ENCODE measurements at places on chromosomes 11 and 22.

DNA sequence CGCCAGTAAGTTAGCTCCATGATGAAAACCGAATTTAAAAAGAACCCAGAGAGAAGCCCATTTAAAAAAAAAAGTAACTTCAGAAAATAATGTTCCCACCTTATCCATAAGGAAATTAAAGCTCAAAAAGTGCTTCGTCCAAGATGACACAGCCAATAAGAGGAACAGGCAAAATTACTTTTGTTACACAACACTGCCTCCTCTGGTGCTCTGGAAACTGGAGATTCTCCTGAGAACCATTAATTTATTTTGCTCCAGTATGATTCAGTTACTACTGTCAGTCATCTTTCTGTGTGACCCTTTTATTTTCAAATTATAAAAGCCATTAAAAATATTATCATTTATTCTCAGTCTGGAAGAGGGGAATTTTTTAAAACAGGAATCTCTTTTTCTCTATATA lies 2.0 kb downstream of the IFT27 start:
- DNase-seq, result peak; percentile 23

DNA sequence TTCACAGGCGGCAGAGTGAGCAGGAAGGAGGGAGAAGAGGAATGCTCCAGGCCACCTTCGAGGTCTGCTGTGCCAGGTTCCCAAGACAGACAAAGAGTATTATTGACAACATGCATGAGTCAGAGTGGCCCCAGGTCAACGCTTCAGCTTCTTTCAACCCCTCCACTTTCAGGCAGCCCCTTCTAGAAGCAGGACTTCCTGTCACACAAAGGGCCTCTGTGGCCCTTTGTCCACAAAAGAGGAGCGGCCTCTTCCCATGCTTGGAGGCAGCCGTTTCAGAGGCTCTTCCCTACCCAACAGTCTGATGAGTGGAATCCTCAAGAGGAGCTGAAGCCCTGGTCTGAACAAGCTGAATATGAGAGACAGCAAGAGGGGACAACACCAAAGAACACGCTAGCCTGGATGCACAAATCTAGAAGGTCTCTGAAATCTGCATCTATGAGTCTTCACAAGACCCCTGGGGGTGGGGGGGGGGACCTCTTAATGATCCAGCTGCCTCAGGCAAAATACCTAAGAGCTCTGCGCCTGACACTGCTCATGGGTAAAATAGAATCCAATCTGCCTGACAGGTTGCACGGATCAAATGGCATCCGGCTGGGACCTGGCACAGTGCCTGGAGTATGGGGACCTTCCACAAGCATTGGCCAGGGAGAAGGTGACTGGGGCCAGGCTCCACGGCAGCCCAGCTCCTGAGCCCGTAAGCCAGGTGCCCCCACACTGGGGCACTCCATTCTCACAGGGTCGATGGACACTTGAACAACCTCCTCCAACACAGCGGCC lies 67.5 kb downstream of the PACSIN2 start:
- DNase-seq, result no peak

GRCh38 chr22:47367993-47368945 lies 605.8 kb downstream of the TBC1D22A start:
- DNase-seq, result no peak

GRCh38 chr11:34940026-34940677 lies 23.7 kb downstream of the PDHX start:
- no peak for DNase-seq

- no peak for DNase-seq
Measured at GRCh38 chr22:27877501-27877900, 41.6 kb downstream of the PITPNB start.

DNA sequence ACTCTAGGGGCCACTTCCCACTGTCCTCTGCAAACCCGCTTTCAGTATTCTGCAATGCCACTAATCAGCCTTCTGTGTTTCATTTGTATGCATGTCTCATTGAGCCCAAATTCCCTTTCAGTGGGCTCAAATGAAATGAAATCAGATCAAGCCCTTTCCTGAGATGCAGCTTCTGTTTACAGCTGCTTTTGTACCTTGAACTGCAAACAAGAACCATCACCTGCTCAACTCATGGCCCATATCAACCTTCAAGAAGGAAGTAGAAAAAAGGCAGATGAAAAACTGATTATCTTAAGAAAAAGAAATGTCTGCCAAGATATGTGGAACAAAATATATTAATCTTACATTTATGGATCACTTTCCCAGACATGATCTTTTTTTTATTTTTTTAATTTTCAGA lies 141.1 kb upstream of the ARHGAP42 start:
- no peak for DNase-seq

DNA sequence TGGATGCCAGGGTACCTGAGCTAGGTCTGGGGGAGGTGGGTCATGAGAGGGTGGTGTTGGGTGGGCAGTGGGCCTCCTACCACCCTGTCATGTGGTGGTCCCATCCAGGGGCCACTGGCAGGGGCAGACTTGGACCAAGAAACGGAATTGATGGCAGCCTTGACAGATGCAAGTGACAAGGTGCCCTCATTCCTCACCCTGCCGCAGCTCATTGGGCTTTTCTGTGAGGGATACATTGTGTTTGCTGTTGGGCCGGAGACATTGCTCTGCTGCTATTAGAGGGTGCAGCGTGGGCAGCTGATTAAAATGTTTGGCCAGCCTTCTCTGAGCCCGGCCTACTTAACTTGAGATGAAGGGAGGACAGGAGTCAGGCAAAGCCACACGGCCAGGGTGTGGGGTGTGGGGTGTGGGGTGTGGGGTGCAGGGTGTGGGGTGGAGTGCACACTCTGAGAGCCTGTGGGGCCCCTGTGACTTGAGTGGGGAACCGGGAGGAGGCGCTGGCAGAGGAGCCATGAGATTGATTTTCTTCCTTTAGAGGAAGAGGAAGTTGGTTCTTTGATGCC lies 351.5 kb downstream of the TBC1D22A start:
- no peak for DNase-seq

GRCh38 chr22:19892925-19893324 lies 38.3 kb upstream of the GNB1L start:
- no peak for DNase-seq
